ENCODE measurements at places on chromosomes 3 and 15.

DNA sequence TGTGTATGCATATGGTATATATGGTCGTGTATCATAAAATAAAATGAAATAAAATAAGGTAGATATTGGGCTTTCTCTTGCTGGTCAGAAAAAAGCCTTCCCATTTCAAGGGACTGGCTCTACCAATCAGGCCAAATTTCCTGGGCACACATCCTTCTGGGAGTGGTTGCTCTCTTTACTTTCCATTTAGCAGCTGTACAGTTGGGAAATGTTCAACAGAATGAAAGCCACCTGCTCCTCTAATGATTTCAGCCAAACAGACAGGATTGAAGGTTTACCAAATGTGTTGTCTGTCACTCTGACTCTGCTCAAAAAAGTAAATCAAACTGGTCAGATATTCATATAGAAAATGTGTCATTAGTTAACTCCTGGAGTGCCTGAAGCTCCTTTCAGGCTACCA, 380.4 kb downstream of the ROBO2 start:
- no peak for DNase-seq

- DNase-seq: no peak
These were observed 15.0 kb upstream of the ACAD9 start for GRCh38 chr3:128864351-128864811.

DNA sequence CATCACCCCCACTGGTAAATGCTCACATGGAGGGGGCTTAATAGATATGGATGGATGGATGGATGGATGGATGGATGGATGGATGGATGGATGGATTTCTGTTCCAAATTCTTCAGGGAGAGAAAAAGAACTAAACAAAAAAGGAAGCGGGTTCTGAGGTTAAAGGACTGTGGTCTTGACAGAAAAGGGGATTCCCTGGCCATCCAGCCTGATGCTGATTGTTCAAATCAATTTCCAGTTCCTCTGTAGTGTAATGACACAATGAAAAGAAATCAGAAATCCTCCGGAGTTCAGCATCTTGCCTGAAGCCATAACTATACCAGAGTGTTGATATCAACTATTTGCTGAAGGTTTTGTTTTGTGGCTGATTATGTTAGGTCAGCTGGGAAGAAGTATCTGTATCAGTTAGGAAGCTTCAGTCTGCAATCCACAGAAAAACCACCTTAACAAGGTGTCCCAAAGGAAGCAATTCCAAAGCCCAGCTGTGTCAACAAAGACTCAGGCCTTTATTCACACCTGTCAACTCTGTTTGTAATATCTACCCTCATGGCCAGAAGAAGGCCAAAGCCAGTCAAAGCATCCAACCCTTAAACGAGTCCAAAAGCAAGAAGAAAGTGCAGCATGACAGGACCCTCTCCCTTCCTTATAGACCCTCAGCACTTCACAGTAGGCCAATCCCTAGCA, 24.5 kb upstream of the RASA2 start:
- DNase-seq: no peak

DNA sequence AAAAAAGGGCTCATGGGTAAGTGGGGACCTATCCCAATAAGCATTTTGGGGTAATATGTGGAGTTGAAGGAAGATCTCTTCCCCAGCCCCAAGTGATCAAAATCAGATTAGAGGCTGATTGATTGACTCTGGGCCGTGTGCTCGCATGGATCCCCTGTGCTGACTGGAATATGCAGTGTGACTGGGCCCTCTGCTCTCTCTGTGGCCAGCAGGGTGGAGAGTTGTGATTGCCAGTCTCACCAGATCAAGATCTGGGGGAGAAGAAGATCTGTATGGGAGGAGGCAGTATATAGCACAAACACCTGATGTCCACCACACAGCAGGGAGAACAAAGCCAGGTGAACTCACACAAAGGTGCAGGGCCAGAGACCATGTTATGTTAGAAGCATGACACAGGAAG, 8.8 kb downstream of the NUDT16 start:
- DNase-seq: no peak

GRCh38 chr3:7710284-7710683, 791.3 kb upstream of the LMCD1 start:
- no peak for DNase-seq

- DNase-seq: no peak
These were observed 34.6 kb downstream of the MSL2 start for GRCh38 chr3:136161516-136161915.

GRCh38 chr3:54047568-54047967, 74.8 kb upstream of the CACNA2D3 start:
- no peak for DNase-seq

Data from testis (tissue), 5 donors.